Tongue (tissue), 3 donors: ENCODE measurements at places on chromosomes 12 and 14. TPM values are rescaled to one million over a fixed set of nuclear protein-coding genes. Genes with fewer than 3 reads are reported as not detected.
A peak's percentile ranks its signal among the peaks of the same experiment; 100 is the strongest.

DNA sequence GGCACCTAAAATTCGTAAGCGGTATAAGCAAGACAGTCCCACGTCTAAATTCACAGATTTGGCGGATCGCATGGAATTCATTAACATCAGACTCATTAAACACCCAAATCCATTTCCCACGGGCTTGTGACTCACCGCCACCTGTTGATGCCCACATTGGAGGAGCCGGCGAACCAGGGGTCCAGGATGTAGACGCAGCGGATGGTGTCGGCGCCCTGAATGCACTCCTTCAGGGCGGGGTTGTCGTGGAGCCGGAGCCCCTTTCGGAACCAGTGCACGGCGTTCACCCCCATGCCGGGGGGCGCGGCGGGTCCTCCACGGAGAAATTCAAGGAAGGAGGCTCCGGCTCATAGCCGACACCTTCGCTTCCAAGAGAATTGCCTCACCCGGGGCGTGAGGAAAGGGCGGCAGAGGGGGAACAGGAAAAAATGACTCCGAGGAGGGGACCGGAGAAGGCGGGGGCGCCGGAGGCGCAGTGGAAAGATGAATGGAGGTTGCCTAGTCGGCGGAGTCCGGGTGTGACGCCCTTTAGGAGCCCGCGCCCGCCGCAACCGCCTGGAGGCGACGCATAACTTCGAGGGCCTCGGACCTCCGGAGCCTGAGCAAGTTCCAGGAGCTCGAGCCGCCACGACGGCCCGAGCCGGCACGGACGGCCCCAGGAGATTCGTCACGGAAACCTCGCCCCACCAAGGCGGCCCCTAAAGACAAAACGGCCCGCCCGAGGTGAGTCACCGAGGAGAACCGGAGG is 506 bp downstream of the CRY1 start:
- peak; percentile 61 for DNase-seq

DNA sequence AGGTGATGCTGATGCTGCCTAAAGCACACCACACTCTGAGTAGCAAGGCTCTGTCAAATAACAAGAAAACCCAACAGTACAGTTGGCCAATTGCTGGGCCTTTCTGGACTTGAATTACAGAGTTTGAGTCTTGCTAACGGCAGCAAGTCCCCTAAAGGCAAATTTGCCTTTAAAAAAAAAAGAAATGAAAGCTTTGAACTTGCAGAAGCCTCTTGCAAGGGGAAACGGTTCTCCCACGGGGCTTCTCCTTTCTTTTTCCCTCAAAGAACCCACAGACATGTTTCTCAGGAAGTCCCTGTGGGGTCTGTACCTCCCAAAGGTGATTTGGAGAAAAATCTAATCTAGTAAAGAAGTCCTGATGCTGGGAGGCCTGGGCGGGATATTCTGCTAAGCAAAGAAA is 191.3 kb upstream of the MYL2 start:
- no peak for DNase-seq

- peak; percentile 70 for DNase-seq
These were observed 9.0 kb downstream of the ASIC1 start for GRCh38 chr12:50066402-50066801.

DNA sequence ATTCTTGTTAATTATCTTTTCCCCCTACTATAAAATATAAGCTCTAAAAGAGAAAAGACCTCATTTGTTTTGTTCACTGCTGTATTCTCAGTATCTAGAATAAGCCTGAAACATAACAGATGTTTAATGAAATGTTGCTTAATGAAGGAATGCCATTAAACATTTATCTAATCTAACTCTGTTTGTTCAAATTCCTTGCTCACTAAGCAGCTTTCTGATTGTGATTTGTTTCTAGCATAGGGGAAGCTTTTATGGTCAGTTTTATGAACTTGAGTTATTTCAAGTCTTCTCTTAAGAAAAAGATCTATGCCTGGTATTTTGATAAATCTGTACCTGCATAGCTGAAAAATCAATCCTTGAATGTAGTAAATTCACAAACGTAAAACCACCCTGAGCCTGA is 308.6 kb downstream of the CCDC91 start:
- DNase-seq = no peak

DNA sequence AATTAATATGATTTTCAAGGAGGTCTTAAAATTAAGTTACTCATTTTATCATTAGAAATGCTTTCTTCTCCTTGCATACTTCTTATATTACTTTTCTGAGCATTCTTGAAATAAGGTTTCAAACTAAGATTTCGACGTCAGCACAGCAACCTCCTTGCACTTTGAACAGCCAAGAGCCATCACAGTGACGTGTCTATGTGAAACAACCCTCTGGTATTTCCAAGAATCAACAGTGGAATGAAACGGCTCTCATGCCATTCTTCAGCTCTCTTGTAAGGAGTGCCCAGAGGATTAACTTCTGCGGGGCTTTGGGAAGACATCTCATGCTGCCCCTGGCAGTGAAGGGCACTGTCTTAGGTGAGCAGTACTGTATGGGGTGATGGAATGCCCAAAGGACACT is 109.2 kb downstream of the EFCAB11 start:
- no peak for DNase-seq

DNA sequence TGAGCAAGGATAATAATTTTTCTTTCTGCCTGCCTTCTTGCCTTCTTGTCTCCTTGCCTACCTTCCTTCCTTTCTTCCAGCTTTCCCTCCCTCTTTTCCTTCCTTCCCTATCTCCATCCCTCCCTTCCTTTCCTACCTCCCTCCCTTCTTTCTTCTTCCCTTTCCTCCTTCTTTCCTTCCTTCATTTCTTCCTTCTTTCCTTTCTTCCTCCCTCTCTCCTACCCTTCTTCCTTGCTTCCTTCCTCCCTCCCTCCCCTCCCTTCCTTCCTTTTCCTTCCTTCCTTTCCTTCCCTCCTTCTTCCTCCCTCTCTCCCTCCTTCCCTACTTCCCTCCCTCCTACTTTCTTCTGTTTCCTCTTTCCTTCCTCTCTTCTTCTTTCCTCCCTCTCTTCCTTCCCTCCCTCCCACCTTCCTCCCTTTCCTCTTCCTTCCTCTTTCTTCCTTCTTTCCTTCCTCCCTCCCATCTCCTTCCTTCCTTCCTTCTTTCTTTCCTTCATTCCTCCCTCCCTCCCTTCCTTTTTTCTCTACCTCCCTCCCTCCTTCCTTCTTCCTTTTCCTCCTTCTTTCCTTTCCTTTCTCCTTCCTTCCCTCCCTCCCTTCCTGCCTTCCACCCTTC is 329.8 kb downstream of the APAF1 start:
- no peak for DNase-seq

DNA sequence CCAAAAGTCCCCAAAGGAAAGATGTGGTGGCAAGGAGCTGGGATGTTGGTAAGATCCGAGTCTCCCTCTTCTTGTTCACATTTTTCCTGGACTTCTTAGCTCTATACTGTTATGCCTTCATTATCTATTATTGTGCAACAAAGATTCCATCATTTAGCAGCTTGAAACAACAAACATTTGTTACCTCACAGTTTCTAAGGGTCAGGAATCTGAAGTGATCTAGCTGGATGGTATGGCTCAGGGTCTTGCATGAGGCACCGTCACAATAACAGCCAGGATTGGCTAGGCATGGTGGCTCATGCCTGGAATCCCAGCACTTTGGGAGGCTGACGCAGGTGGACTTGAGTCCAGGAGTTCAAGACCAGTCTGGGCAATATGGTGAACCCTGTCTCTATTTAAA is 51.1 kb upstream of the KRAS start:
- DNase-seq = no peak

DNA sequence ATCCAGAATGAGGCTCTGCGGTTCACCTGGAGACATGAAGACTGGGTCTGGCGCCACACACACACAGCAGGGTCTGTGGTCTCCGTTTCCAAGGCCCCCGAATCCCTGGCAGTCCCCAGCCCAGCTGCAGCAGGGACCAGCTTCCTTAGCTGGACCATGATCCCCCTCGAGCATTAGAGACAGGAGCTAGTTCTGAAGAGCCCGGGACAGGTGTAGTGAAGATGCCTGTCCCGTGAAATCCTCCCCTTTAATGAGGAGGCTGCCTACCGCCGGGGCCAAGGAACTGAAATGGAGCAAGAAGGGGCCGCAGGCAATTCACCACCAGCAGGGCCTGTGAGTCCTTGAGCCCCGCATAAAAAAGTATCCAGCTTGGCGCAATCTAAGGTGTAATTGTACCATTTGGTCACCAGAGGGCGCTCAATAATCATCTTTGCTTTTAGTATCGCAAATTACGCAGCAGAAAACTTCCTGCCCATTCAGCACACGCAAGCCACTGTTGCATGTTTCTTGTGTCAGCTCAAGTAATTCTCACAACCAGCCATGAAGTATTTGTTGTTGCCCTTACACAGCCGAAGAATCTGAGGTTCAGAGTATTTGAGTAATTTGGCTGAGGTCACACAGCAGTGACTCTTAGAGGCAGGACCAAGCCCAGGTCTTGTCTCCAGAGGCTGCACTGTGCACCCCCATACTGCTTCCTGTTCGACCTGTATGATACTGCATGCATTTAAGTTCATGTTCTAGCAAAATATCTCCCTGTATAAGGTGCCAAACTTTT is 54.3 kb upstream of the PPP2R5C start:
- peak; percentile 93 for DNase-seq

DNA sequence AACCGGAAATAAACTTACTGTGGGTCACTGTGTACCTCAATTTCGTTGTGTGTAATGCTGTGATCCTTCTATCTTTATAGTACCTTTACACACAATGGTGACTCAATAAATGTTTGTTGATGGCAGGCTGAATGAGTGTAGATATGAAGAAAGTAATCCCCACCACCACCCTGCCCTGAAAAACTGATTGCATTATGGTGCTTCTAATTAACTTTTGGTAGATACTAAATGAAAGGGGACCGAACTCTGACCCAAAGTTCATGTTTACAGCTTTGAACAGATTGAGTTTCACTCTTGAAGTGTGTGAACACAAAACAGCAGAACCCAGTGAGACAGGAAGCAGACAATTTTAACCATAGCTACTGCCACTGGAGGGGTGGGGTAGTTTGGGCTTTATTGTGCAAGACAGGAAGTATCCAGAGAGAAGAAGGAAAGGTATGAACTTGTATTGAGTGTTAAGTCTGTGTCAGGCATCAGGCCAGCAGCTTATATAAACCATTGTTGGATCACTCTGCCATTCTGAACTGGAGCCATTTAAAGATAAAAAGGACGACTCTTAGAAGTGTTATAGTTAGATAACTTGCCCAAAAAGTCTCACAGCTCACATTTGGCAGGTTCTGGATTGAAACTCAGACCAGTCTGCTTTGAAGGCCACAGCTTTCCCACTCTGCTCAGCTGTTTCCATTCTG is 197.0 kb upstream of the AMIGO2 start:
- peak; percentile 26 for DNase-seq

DNA sequence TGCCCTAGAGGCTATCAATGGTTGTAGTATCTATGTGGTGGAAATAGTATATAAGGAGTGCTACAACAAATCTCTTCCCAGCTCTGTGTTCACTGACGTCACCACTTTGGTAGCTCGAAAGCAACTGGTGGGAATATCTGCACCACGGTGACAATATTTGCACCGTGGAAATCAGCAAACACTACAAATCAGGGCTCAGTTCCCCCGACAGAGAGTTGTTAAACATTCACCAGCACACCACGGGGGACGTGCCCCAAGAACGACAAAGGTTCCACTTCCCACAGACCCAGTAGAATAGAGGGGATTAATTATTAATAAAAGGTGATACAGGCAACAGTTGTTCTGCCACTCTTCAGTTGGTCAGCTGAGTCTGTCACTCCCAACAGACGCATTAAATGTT is 98.4 kb downstream of the CCDC60 start:
- DNase-seq = no peak

- no peak for DNase-seq
These were observed 129.7 kb upstream of the TMPO start for GRCh38 chr12:98385641-98386040.

DNA sequence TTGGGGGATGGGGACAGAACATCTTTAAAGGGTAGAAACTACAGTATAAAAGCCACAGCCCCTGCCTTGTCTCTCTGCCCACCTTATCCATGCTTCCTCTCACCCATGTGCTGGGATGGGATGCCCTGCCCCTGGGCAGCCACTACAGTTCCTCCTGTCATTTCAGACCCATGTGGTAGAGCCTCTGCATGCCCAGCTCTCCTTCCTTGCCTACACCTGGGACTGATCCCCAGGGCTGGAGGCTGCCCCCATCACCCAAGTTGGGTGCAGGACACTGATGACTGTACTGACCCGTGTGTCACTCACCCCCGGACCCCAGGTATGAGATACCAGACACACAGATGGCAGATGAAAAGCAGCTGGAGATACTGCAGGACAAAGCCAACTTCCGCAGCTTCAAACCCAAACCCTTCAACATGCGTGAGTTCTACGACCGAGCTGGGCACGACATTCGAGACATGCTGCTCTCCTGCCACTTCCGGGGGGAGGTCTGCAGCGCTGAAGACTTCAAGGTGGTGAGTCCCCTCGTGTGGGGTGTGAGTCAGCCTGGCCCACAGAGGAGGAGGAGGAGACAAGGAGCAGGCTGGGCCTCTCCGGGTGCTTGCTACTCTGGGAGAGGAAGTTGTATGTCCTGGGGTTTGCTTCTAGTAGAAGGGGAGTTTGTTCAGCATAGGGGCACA is 2.2 kb downstream of the ASIC1 start:
- DNase-seq = no peak

GRCh38 chr14:58637391-58638230 is at the start of gene DACT1:
Gene DACT1, plus strand, starts transcription at chr14:58637962. Its CDS starts 241 bp downstream, at chr14:58638203.
- DNase-seq = peak; percentile 94

DNA sequence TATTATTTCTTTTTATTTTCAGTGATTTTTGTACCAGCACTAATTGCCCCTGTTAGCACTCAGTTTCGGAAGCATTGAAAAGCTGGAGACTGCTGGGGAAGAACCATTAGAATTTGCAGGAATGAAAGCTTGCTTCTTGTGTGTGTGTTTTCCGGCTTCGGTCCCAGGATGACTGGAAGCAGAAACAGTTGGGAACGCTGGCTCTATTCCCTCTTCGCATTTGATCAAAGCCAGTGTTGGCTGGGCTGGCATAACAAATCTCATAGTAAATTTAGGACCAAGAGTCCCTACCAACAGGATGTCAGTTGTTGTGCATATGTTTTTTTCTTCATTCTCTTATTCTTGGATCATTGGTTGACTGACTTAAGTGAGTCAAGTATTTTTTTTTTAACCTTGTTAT is 53.6 kb upstream of the TRAF3 start:
- DNase-seq = peak; percentile 39

- no peak for DNase-seq
These were observed 97.4 kb downstream of the KICS2 start for GRCh38 chr12:64124511-64125197.

GRCh38 chr14:55628426-55628825 is 48.4 kb downstream of the KTN1 start:
- DNase-seq = no peak

DNA sequence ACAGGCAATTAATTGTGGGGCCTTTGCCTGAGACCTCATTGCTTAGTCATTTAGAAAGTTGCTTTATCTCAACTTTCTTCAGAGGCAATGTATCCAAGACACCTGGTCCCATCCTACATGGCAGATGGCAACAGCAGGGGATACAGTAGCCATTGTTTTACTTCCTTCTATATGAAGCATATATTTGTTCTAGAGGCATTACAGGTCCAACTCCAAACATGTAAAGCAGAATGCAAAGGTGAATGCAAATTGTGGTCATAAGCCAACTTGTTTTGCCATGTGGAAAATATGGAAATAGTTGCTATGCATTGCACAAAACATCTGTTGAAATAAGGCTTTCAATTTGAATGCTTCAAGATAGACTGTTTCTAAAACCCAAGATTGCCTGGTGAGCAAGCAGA is 109.8 kb upstream of the BCAT1 start:
- DNase-seq = no peak

The KLHDC1 gene
- 10.9 TPM for total RNA-seq

The IL26 gene
- total RNA-seq = not detected

The C12orf50 gene
- not detected for total RNA-seq

The FAM186B gene
- total RNA-seq = 0.82 TPM

The GLS2 gene
- total RNA-seq = 0.21 TPM

The SERPINA1 gene
- total RNA-seq = 2.5 TPM

The CISTR gene
- total RNA-seq = not detected

The PMCH gene
- total RNA-seq = not detected

The TMEM229B gene
- 1.6 TPM for total RNA-seq

The NYNRIN gene
- 35.1 TPM for total RNA-seq
